ENCODE measurements at places on chromosomes 2 and 18.

GRCh38 chr18:38575023-38575422 is 1009.4 kb upstream of the CELF4 start:
- no peak for DNase-seq

DNA sequence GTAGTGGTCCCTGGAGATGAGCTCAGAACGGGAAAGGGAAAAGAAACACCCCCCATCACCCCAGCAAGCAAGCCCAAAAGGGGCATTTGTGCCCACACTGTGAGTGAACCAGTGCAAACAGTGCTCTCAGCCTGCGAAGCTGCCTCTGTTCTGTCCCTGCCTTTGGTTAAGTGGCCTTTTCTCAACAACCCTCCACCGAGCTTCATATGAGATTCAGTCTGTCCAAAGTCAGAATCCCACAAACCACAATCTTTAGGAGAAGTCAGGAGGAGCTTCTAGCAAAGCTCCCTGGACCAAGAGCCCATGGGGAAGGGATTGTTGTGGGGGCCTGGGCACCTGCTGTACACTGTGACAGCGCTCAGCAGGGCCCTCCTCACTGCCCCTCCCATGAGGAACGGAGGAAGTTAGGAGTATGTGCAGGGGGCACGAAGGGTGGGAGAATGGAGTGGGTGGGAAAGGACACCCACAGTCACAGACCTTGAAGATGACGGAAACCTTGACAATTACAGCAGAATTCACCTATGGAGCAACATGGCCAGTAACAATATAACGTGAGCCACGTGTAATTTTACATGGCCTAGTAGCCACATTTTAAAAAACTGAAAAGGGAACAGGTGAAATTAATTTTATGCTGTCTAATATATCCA is 119.5 kb downstream of the SMAD7 start:
- peak; percentile 3 for DNase-seq

- no peak for DNase-seq
These were observed 12.3 kb upstream of the TFCP2L1 start for GRCh38 chr2:121297217-121297830.

DNA sequence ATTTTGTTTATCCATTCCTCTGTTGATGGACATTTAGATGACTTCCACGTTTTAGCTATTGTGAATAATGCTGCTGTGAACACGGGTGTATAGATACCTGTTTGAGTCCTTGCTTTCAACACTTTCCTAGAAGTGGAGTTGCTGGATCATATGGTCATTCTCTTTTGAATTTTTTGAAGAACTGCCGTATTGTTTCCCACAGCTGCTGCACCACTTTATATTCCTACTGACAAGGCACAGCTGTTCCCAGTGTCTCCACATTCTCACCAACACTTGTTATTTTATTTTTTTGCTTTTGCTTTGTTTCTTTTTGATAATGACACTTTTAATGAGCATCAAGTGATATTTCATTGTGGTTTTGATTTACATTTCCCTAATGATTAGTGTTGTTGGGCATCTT is 41.4 kb upstream of the KCNJ13 start:
- no peak for DNase-seq

- no peak for DNase-seq
These were observed 2.3 kb downstream of the NGEF start for GRCh38 chr2:233010569-233011267.

- DNase-seq = no peak
These were observed 245.5 kb upstream of the KCNJ3 start for GRCh38 chr2:154452906-154453493.

DNA sequence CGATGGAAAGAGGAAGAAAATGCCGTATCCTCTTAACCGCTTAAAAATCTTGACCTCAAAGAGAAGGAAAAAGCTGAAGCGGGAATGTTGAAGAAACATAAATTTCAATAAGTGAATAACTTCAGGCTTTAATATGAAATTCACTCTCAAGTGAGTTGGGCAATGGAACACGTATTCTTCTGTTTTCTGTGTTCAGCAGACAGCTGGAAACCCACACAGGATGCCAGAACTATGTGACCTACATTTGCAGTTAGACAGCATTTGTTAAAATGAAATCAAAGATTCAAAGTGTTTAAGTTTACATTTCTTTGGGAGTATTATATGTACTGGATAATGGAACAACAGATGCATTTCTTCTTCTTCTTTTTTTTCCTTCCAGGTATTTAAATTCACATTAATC is 80.5 kb upstream of the SPATS2L start:
- DNase-seq = no peak

DNA sequence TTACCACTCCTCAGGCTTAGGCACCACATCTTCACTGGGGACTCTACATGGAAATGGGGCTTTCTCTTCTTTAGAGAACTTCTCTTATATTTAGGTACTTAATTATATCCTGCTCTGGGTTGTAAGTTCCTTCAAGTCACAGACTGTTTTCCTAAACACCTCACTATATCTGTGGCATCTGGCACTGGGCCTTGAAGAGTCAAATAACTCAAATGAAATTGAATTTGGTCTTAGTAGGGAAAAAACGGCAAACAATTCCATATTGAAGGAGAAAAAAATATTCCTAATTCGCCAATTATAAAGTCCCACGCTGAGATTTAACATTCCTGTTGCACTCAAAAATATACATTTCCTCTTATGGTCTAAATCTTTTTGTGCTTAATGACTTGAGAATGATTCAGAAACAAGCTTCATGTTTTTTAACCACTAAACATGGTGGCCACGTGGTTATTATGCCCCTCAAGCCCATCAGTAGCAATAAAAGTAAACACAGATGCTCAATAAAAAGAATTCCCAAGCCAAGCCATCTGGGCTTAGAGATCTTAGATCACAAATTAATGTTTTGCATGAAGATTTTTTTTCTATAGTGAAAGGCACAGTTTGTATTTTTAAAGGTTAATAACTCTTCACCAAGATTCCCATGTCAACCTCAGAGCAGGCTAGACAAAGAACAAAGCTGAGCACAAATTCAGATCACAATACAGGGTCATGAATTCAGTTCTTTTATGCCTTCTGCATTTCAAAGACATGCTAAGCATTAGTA is 105.5 kb upstream of the SYT4 start:
- DNase-seq = no peak

- no peak for DNase-seq
These were observed 383.6 kb downstream of the DSEL start for GRCh38 chr18:67132919-67133318.

- no peak for DNase-seq
These were observed 1887.8 kb upstream of the CELF4 start for GRCh38 chr18:39453356-39453755.
